GM13977 (cell line): ENCODE measurements at places on chromosomes 6 and 20.
A peak's percentile ranks its signal among the peaks of the same experiment; 100 is the strongest.

- no peak for DNase-seq
Measured at GRCh38 chr20:52974179-52974594, 2.0 kb downstream of the TSHZ2 start.

DNA sequence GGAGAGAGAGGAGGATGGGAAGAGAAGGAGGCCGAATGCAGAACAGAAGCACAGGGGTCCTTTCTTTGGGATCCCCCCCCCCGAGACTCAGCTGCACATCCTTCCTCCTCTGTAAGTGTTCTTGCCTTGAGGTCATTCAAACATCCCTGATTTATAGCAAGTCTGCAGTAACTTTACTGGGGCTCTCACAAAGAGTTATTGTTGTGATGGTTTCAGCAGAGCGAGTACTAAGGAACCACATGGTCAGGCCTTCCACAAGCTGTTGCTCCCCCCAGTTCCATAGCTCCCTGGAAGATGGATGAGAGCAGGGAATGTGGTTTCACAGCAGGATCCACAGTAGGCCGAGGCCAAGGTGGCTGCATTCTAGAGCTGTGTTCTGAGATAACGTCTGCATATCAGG, 351.4 kb upstream of the CDH4 start:
- no peak for DNase-seq

GRCh38 chr20:10648651-10649050, 25.1 kb downstream of the JAG1 start:
- DNase-seq = no peak

- no peak for DNase-seq
Measured at GRCh38 chr6:14858808-14859207, 387.1 kb upstream of the JARID2 start.

DNA sequence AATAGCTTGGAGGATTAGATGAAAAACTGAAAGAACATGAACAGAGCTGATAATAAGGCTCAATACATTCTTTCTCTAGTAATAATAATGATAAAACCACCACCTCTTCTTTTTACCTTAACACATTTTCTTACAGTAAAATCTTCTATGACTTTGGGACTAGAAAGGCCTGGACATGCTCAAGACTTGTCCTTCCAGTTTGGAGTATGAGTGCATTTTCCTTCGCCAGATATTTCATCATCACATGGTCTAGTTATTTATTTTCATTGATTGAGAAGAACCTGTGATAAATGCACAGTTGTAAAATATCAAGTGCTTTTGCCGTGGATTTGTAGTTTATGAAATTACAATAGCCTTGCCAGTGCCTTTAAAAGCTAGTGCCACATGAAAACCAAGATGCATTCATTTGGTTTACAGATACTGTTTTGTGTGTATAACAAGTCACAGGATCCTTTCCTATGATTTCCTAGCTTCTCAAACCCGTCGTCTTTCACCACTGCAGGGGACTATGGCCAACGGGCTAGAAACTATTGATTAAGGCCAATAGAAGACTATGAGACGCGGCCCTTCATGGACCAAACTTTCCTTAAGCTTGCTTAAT, 200.2 kb upstream of the ZNF217 start:
- DNase-seq = no peak

GRCh38 chr6:139690007-139690406, 315.6 kb upstream of the CITED2 start:
- DNase-seq = no peak

DNA sequence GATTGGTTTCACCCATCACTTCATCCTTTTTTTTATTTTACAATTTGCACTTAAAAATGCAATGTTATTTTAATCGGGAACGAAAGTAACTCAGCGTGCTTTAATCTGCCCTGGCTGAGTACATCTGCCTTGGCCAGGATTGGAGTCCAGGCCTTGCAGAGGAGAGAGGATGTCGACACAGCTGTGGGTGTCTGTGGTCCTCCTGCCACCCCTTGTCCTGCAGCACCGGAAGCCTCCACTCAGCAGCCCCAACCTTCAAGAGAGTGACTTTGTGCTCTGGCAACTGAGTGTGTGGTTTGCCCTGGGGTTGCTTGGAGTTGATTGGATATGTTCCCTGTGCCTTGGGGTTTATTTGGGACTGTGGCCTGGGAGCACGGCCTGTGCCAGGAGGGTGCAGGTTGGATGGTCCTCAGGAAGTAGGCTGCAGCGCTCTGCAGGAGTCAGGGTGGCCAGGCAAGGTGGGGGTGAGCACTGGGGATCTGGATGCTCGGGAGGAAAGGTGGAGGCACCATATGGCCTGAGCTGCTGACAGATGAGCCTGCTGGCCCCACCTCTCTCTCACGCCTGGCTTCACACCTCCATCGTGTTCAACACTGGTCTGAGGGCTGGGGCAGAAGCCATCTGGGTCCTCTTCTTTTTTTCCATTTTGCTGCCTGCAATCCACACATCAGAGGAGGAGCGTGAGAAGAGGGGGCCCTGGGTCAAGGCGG, 4.3 kb downstream of the MYT1 start:
- no peak for DNase-seq

GRCh38 chr6:165758441-165758840, 95.4 kb upstream of the PDE10A start:
- no peak for DNase-seq

DNA sequence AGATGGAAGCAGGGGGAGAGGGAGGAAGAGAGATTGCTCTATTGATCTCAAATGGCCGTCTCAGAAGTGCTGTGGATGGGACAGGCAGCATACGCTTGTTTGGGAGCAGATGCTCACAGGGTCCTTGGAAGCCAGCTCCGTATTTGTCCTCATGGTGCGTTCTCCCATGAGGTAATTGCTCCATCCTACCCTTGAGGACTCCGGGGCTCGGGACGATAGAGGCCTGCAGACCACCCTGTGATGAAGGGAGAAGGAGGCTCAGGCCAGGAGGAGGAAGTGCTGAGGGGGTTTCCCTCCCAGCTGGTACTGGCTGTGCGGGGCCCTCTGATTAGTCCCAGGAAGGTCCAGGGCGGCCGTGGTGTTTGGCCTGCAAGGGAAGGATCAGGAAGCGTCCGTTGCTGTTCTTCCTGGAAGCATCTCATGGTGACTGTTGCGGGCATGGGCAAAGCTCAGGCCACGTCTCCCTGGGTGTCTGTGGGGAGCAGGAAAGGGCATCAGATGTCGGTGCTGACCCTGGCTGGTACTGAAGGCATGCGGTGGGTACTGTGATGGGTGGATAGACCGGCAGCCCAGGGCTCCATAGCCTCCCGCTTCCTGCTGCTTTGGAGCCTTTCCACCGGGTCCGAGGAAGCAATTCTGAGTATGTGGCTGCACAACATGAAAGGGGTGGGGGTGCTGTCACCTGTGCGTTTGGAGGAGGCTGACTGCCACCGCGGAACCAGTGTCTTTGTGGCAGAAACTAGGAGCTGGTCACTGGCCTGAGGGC, 158.3 kb downstream of the SYCP2 start:
- no peak for DNase-seq

DNA sequence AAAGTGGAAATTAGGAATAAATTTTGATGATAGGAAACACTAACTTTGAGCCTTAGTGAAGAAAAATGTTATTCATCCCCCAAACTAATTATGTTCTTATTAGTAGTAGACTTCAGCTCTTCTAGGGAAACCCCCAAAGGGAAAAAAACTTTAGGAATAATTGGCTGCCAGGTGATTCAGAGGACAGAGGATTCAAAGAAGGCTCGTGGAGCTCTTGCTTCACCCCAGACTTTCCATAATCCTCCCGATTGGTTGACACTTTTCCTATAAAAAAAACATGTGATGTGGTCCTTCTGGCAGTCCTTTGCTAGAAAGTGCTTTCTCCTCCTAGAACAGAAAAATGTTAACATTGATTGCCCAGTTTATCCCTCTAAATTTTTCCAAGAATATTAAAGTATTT, 5.6 kb upstream of the CCDC170 start:
- DNase-seq = no peak

GRCh38 chr6:168313431-168314011, 6.1 kb downstream of the DACT2 start:
- no peak for DNase-seq

- no peak for DNase-seq
Measured at GRCh38 chr6:16434885-16435284, 196.5 kb downstream of the GMPR start.

DNA sequence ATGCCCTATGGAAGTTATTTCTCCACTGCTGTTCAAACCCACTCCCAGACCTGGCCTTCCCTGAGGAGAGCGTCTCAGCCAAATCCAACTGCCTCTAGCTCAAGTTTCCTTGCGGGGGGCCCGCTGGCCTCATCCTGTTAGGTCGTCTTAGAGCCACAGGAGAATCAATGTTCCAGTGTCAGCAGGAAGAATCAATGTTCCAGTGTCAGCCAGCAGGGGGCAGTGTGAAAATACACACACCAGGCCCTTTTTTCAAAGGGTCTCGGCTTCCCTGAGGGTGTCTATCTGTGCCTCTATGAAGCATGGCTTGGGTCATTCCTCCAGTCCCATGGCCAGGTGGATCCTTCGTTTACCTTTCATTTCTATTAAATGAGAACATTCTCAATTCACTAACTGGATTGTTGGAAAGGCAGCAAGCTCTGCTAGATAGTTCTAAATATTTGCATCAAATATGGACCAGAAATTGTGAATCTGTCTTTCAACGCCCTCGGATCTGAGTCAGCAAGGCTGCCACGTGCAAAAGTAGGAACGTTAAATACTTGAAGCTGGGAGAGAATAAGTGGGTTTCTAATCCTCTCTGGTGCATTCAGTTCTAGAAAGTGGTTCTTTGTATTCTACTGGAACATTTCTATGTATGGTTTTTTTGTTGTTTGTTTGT, 19.2 kb downstream of the PRND start:
- DNase-seq = peak; percentile 42

GRCh38 chr20:5550733-5551529, 199.3 kb upstream of the SHLD1 start:
- DNase-seq = no peak

GRCh38 chr6:13703496-13703895, 8.1 kb downstream of the RANBP9 start:
- no peak for DNase-seq

GRCh38 chr6:5478380-5478779, 217.1 kb downstream of the FARS2 start:
- DNase-seq = no peak

DNA sequence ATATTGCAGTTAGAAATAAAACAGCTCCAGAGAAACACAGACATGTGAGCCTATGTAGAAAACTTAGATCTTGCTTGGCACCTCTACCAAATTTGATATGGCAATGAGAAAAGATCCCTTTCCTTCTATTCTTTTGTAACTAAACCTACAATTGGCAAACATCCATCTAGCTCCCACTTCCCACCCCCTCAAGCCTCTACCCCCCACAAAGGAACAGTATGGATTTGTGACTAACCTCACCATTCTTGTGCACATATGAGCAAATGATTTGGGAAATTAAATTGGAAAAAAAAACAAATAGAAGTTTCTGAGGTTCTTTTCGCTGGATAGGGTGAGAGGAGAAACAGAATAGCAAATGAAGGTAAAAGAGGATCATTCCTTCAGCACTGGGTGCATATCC, 85.8 kb upstream of the TIAM2 start:
- DNase-seq = no peak

- DNase-seq = no peak
Measured at GRCh38 chr6:162640756-162641155, 86.8 kb downstream of the PRKN start.

DNA sequence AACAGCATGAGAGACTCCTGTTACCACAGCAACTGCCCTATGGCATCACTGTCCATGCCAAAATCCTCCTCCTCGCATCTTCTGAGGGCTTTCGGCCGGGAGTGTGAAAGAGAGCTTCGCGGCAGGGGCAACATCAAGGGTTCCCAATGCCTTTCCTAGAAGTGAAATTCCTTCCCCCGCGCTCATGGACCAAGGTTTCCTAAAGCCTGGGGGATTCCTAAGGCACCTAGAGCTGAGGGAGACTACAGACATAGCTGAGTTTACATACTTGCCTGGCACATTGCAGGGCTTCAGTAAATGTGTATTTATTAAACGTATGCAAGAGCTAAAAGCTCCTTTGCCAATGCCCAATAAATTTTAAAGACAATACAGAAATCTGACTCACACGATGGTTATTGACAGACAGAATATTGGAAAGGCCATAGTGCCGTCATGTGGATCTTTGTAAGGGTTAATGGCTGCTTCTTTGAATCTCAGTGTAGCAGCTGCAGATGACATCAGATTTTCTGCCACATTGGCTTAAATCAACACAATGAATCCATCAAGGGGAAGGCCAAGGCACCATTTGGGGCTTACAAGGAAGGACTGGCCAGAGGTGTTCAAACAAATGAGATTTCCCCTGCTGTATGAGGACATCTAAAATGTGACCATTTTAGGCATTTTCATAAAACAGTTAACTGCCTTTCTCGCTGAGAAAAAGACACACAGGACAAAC, 281.2 kb upstream of the JARID2 start:
- no peak for DNase-seq

- no peak for DNase-seq
Measured at GRCh38 chr6:168288781-168289570, 30.6 kb downstream of the DACT2 start.

- DNase-seq = no peak
Measured at GRCh38 chr6:72784581-72784980, 162.7 kb downstream of the KCNQ5 start.

DNA sequence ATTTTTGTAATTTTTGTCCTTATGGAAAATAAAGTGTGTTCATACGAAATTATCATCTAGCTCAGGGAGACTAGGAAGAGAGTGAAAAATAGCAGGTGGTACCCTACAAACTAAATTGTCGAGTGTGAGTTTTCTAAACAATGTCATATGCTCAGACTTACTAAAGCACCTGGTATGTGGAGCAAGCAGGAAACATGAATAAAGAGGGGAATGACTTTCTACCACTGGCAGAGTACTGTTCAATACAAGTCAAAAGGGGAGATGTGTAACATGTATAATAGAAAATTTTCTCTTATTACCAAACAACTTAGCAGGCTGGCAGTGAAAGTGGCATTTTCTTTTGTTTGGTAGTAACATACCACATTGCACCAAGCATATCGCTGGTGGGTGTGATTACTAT, 36.1 kb downstream of the CTNNBL1 start:
- no peak for DNase-seq

- DNase-seq = no peak
Measured at GRCh38 chr20:15882553-15882952, 690.7 kb downstream of the KIF16B start.

- DNase-seq = no peak
Measured at GRCh38 chr6:85068221-85068620, 303.8 kb upstream of the TBX18 start.

DNA sequence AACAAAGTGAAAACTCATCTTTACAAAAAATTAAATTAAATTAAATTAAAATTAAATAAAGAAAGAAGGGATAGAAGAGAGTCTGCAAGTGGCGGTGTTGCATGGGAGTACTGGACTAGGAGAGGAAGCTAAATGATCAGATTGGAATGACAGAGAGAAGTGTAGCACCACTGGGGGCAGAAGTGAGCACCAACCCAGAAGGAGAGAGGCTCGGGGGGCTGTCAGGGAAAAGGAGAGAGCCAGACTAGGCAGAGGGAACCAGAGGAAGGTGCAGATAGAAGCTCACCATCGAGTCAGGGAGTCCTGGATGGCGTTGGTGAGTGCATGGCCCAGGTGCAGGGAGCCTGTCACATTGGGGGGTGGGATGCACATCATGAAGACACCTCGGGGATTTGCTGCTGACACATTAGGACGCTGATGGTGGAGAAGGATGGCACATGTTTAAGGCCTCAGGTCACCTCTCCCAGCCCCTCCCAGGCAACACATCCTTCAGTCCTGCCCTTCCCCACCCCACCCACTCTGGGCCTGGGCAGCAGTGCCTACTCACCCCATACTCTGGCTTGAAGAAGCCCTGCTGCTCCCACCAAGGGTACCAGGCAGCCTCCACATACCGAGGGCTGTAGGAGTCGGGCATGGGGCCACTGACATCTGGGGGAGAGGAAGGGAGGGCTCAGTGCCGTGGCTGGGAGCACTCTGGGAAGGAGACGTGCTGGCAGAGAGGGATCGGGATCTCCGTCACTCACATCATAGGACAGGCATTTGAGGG, 4.0 kb downstream of the VARS1 start:
- peak; percentile 65 for DNase-seq

- no peak for DNase-seq
Measured at GRCh38 chr6:108797951-108798669, 50.1 kb upstream of the ARMC2 start.
